ENCODE measurements at places on chromosomes 3 and 15.

DNA sequence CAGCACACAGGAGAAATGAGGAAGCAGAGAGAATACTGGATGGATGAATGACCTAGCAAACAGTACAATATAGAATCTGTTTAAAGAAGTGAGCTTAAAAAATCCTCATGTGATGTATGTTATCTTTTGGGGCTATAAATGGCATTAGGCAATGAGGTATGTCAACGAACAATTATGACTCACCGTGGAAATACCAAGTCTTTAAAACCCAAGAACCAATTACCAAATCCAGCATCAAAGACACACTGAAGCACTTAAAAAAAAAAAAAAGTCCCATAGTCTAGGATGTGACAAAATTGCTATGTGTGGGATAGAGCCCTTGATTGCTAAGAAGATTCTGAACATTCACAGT lies 36.3 kb upstream of the HERC1 start:
- no peak for DNase-seq

DNA sequence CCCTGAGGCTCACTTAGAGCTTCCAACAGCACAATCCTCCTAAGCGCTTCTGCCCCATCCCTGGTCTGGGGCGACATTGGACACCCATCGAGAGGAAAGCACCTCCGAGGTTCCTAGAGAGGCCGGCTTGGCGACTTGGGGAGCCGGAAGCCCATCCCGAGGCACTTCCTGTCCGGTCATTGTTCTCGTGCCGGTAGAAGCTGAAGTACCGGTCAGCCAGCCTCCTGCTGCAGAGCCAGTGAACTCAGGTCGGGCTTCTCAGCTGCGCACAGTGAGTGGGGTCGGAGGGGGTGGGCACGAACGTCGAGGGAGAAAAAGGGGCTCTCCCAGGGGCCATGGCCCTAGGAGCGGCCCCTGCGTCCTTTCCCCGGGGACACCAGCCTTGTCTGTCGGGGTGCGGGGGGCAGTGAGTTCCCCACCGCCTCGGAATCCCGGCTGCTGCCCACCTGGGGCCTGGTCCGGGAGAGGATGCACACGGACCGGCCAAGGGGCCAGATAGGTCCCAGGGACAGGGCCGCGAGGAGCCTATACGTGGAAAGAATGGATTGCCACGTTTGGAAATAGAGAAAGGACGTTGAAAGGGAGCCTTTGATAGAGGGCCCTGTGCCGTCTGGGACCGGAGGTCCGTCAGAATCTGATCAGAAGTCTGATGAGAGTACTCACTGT lies at the start of gene ZNF35:
Gene ZNF35 (plus strand): TSS at position 169 of the 666 bp plus-strand sequence. CDS start 2,336 bp downstream, outside the sequence.
- peak; percentile 86 for DNase-seq

GRCh38 chr15:83793069-83793468 lies 139.1 kb downstream of the ADAMTSL3 start:
- no peak for DNase-seq

DNA sequence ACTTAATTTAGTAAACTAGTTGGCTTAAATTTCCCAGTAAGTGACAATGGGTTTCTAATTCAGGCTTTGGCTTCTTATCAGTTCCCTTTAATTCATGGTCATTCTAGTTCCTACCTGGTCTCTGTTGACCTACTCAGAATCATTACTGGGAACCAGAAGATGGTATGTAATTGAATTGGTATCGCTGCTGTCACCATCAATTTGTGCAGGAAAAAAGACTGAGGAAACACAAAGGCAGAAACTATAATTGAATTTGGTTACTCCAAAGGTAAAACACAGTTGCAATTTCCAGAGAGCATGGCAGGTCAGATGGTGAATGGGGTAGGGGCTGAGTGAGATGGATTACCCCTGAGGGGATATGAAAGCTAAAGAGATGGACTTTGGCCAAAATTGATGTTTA lies 226.5 kb upstream of the GAP43 start:
- DNase-seq: no peak
